ENCODE measurements at places on chromosomes 12 and 14. TPM values are rescaled to one million over a fixed set of nuclear protein-coding genes. Genes with fewer than 3 reads are reported as not detected.

NPFF gene
- total RNA-seq, result not detected

POLR3B gene
- total RNA-seq, result 18.4 TPM

RAN gene
- 1,151 TPM for total RNA-seq

IFNG-AS1 gene
- total RNA-seq, result not detected

TAS2R20 gene
- total RNA-seq, result 8.6 TPM

AJUBA gene
- total RNA-seq, result 52.0 TPM

PTHLH gene
- total RNA-seq, result 4.1 TPM
